IPS DF 19.7 (cell line): ENCODE measurements at places on chromosomes 4 and X.
A peak's percentile ranks its signal among the peaks of the same experiment; 100 is the strongest.

- DNase-seq: no peak
Measured at GRCh38 chr4:105181259-105181658, 34.6 kb downstream of the TET2 start.

- no peak for DNase-seq
Measured at GRCh38 chrX:77962068-77962902, 7.2 kb downstream of the PGAM4 start.

DNA sequence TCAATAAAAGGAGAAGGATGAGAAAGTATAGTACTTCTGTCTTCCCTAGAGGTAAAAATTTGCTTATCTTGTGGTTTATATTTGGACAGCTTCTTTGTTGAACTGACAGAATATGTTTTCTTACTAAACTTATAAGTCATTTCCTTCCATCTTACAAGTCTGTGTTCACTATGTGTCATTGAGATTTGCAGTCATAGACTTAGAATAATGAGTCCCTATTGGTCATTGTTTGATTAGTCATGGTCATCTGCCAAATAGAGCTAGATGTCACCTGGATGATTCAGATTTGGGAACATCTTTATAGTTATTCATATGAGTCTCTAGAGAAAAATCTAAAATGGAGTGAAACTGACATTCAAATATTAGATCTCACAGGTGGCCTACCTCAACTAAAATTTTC is 51.5 kb downstream of the SPATA18 start:
- DNase-seq: no peak

GRCh38 chr4:168163106-168163505 is 70.8 kb downstream of the ANXA10 start:
- no peak for DNase-seq

GRCh38 chr4:63589796-63590195 is 819.5 kb downstream of the TECRL start:
- no peak for DNase-seq

GRCh38 chr4:167903291-167903721 is 189.0 kb upstream of the ANXA10 start:
- no peak for DNase-seq

- no peak for DNase-seq
Measured at GRCh38 chr4:138611721-138612120, 369.6 kb upstream of the SLC7A11 start.

GRCh38 chr4:88573276-88573980 is 18.9 kb upstream of the HERC3 start:
- DNase-seq: no peak

GRCh38 chrX:50202539-50202938 is 1.7 kb upstream of the AKAP4 start:
- DNase-seq: no peak

DNA sequence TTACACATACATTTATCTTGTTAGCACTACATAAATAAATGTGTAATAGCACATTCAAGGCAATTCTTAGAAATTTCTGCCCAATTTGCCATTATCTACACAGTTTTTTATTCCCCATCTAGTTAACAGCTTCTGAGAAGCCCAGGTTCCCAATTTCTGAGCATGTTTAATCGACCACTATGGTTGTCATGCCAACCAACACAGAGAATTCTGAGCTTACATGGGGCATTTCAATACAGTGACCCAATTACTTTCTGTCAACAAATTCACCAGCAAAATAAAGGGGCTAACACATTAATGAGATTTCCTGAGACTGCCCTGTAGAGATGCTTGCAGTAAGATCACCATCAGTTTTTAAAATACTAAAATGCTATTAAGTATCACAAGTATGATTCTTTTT is 22.0 kb downstream of the GPM6A start:
- DNase-seq: no peak

DNA sequence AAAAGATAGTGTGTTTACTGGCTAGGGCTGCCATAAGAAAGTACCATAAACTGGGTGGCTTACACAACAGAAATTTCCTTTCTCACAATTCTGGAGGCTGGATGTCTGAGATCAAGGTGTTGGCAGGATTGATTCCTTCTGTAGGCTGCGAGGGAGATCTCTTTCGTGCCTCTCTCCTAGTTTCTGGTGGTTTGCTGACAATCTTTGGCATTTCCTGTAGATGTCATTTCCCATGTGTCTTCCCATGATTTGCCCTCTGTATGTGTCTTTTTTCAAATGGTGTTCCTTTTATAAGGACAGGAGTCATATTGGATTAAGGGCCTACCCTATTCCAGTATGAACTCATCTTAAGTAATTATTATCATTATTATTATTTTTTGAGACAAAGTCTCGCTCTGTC is 27.9 kb upstream of the LCORL start:
- no peak for DNase-seq

- no peak for DNase-seq
Measured at GRCh38 chrX:74133156-74133796, 170.7 kb upstream of the ZCCHC13 start.

GRCh38 chr4:163484906-163485305 is 9.6 kb upstream of the TMA16 start:
- DNase-seq: no peak

- DNase-seq: no peak
Measured at GRCh38 chr4:165462009-165462408, 83.2 kb downstream of the CPE start.

GRCh38 chr4:111064342-111064993 is 441.6 kb upstream of the PITX2 start:
- peak; percentile 45 for DNase-seq

DNA sequence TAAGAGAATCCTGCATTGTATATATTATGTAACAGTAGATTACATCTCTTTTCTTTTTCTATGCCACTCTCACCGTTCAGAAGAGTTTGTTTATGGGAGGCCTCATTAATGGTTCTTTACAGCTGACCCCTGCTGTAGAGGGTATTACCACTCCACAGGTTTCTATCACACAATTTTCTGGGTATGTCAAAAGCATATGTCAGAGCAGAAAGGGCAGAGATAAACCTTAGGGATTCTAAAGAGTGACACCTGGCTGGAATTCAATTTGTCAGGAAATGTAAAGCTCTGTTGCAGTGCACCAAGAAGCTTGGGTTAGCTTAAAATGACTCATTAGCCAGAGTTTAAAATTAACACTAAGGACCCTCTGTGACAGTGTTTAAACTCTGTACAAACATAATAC is 658.7 kb downstream of the PCDH18 start:
- no peak for DNase-seq

GRCh38 chr4:57131849-57132742 is 21.9 kb upstream of the IGFBP7 start:
- peak; percentile 45 for DNase-seq

- DNase-seq: no peak
Measured at GRCh38 chrX:154967603-154968002, 54.9 kb downstream of the F8 start.

- DNase-seq: no peak
Measured at GRCh38 chrX:30489323-30489722, 88.2 kb downstream of the TASL start.

DNA sequence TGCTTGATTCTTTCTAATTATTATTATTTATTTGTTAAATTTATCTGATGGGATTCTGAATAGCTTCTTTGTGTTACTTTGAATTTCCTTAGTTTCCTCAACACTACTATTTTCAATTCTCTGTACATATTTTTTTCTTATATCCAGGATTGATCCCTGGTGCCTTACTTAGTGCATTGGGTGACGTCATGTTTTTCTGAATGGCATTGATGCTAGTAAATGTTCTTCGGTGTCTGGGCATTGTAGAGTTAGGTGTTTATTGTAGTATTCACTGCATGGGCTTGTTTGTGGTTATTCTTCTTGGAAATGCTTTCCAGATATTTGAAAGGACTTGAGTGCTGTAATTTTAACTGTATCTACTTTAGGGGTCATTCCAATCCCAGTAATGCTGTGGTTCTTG is 938.1 kb downstream of the FAM133A start:
- no peak for DNase-seq

GRCh38 chr4:121397941-121398601 is 17.3 kb upstream of the QRFPR start:
- no peak for DNase-seq

- no peak for DNase-seq
Measured at GRCh38 chrX:139930916-139931645, 1.8 kb downstream of the ATP11C start.

GRCh38 chrX:38154818-38155217 is 65.9 kb downstream of the SRPX start:
- DNase-seq: no peak

- no peak for DNase-seq
Measured at GRCh38 chr4:4762909-4763821, 96.3 kb upstream of the MSX1 start.

DNA sequence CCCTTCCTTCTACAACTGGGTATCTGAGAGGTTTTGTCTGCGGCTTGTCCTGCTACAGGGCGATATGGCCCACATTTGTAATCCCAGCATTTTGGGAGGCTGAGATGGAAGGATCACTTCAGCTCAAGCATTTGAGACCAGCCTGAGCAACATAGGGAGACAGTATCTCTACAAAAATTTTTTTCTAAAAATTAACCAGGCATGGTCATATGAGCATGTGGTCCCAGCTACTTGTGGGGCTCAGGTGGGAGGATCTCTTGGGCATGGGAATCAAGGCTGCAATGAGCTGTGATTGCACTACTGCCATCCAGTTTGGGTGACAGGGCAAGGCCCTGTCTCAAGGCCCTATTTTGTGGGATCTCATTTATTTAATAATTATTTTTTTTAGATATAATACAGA is 420.6 kb upstream of the PABPC4L start:
- no peak for DNase-seq

GRCh38 chr4:103046416-103047290 is 27.1 kb upstream of the SLC9B1 start:
- DNase-seq: peak; percentile 7

DNA sequence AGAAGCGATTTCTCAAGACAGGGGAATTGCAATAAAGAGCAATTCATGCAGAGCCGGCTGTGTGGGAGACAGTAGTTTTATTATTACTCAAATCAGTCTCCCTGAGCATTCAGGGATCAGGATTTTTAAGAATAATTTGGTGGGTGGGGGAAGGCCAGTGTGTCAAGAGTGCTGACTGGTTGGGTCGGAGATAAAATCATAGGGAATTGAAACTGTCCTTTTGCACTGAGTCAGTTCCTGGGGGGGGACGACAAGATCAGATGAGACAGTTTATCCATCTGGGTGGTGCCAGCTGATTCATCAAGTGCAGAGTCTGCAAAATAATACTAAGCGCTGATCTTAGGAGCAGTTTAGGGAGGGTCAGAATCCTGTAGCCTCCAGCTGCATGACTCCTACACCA is 502.4 kb downstream of the NLGN4X start:
- no peak for DNase-seq

DNA sequence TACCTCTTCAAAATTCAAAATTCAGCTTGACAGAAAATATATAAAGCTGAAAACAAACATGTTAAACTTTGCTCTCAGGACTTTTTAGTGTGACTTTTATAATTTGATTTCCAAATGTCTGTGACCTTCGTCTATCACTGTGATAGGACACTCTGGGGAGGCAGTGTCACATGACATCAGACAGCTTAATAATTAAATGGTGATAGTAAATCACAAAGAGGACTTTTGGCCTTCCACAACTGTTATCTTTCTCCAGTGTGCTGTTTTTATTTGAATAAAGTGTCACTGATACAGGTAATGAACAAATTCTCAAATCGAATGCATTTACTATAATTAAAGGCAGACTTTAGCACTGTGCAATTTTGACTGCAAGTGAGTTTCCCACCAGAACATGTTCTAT is 83.1 kb downstream of the MID1 start:
- no peak for DNase-seq

DNA sequence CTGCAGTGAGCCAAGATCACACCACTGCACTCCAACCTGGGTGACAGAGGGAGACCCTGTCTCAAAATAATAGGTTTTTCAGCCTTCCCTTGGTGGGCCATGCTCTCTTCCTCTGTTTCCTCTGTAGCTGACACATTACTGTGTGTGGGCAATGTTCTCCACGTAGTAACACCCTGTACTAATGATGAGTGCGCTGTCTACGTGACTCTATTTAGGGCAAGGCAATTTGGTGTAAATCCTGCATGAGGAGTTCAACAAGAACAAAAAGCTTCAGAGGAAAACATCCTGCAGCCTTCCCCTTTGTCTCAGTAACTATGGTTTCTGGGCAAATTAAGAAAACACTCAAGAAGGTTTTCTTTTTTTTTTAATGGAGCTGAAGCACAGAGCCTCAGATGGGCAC is 24.4 kb upstream of the JAKMIP1 start:
- no peak for DNase-seq

GRCh38 chr4:184851200-184851541 is 25.4 kb upstream of the ACSL1 start:
- no peak for DNase-seq

- DNase-seq: no peak
Measured at GRCh38 chr4:37882665-37883296, 8.1 kb upstream of the TBC1D1 start.

DNA sequence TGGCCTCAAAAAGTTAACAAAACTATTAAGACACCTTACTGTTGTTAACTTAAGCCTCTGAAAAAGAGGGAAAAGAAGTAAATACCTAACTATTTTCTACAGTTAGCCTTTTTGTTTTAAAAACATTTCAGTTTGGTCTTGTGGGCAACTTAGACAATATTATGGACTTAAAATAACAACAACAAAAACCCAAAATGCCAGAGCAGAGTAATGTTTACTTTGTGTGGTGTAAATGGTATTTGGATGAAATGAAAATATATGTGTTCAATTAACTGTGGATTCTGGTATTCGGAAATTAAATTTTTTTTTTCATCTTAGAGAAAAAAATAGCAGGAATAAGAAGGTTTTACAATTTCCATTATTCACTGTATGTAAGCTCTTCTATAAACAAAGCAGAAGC is 79.6 kb upstream of the NPNT start:
- no peak for DNase-seq

DNA sequence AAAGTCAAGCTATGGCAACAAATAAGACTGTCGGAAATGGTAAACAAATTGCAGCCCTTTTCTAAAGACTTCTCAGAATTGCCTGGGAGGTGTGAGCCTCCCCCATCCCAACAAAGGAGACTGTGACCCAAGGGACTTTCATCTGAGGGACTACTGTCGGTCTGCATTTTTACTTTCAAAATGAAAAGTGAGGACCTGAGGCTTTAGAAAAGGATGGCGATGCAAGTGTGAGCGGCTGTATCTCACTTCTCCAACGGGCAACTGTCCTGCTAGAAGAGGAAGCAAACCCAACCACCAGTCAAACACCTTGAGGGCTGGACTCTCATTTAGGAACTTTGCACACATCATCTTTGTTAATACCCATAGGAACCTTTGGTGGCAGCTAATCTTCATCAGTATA is 62.6 kb upstream of the CLNK start:
- no peak for DNase-seq

DNA sequence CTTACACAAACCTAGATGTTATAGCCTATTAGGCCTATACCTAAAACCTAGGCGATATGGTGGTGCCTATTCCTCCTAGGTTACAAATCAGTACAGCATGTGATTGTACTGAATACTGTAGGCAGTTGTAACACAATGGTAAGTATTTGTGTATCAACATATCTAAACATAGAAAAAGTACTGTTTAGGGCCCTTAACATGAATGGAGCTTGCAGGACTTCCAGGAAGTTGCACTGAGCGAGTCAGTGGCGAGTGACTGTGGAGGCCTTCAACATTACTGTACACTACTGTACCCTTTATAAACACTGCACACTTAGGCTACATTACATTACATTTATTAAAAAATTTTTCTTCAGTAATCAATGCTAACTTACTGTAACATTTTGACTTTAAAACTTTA is 37.8 kb downstream of the WWC2 start:
- DNase-seq: no peak

- DNase-seq: no peak
Measured at GRCh38 chrX:78997870-78998558, 52.8 kb downstream of the P2RY10 start.

- no peak for DNase-seq
Measured at GRCh38 chr4:10506077-10506476, 48.9 kb upstream of the ZNF518B start.
